ENCODE measurements at places on chromosomes 12 and 14. TPM values are rescaled to one million over a fixed set of nuclear protein-coding genes. Genes with fewer than 3 reads are reported as not detected.

GRCh38 chr12:2834581-2835491, at the start of gene NRIP2:
Gene NRIP2, minus strand, starts transcription at chr12:2835035. Its CDS starts 52 bp downstream, at chr12:2834983.
- no peak for DNase-seq

- DNase-seq = no peak
Observed at GRCh38 chr14:57266065-57266464, 2.6 kb downstream of the EXOC5 start.

SIX4 gene
- polyA plus RNA-seq = 21.9 TPM

DNA sequence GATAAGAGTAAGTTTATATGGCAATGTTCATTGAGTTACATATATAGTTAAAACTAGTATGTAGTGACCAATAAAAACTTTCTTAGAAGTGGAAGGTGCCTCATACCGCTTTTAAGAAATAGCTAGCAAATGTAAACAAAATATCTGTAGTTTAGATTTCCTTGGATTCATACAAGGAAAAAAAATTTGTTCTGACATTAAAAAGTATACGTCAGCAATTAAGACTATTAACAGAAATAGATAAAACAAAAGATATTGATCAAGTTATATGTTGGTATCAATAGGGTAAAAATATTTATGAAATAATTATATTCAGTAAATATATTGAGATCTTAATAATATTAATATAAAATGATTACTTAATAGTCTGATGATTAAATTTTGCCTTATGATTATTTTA, 718.8 kb upstream of the LRFN5 start:
- no peak for DNase-seq

GRCh38 chr14:64930085-64930843, 12.3 kb downstream of the GPX2 start:
- no peak for DNase-seq

KLRD1 gene
- polyA plus RNA-seq = 1.3 TPM

RDH5 gene
- polyA plus RNA-seq = 31.3 TPM

Measured in forelimb muscle (tissue), 1 donor.